ENCODE measurements at places on chromosomes 7 and 10.

DNA sequence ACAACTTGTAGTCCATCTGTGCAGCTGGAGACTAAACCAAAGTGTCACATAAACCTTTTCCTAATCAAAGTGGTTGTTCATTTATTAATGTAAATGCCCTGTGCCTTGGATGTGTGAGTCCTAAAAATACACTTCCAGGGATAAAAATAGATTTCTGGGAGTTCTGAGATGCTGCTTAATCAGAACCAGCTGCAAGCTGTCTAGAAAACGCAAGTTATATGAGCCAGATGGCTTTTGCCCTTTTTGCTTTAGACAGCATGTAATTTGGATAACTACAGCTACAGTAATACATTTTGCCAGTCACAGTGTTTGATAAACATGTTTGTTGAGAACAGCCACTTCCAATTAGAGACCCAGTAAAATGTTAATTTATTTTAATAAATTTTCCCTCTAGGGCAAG lies 185.1 kb upstream of the PRPS1L1 start:
- DNase-seq: no peak

GRCh38 chr10:22925088-22925487 lies 2.8 kb upstream of the ARMC3 start:
- DNase-seq: no peak

GRCh38 chr10:45136256-45136655 lies 135.5 kb downstream of the ZNF22 start:
- no peak for DNase-seq

DNA sequence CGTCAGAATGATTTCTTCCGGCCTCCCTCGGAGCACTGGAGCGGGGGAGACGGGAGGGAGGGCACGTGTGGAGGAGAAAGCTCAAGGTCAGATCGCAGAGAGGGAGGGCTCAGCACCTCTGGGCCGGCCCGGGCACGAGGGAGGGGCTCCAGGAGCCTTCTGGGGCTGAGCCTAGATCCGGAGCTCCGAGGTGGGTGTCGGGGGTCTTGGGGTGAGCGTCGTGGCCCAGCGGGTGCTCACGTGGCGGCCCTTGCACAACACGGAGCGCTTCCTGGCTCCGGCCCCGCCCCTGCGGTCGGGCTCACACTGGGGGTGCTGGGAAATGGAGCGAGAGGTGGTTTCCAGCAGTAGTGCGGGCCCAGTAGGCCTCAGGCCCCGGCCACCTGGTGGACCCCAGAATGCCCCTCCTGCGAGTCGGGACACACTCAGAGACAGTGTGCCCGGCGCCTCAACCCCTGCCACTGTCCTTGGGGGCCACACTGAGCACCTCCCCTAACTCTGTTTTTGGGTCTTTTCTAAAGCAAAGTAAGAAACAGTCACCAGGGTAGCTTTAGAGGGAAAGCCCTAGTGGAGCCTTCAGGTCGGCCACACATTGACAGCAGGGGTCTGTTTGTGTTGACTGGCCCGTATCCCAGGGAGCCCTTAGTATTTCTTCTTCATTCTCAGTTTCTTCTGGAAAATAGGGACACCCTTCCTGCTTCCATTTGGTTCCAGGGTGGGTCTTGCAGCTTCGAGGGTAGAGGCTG lies 798 bp downstream of the PPIF start:
- peak; percentile 86 for DNase-seq

DNA sequence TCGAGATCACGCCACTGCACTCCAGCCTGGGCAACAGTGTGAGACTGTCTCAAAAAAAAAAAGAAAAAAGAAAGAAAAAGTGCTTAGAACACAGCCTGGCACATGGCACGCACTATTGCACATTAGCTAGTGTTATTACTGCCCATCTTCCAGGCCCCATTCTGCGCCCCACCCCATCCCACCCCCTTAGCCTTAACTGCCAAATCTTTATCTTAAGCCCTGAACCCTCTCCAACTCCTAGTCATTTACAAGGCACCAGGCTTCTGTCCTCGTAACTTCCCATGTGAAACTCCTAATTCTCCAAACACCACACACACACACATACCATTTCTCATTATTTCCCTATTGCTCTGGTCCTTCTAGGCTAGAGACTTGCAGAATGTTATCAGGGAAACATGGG lies 4.8 kb downstream of the FRAT2 start:
- no peak for DNase-seq

- DNase-seq: no peak
These were observed 101.3 kb downstream of the GLI3 start for GRCh38 chr7:42135728-42136127.

DNA sequence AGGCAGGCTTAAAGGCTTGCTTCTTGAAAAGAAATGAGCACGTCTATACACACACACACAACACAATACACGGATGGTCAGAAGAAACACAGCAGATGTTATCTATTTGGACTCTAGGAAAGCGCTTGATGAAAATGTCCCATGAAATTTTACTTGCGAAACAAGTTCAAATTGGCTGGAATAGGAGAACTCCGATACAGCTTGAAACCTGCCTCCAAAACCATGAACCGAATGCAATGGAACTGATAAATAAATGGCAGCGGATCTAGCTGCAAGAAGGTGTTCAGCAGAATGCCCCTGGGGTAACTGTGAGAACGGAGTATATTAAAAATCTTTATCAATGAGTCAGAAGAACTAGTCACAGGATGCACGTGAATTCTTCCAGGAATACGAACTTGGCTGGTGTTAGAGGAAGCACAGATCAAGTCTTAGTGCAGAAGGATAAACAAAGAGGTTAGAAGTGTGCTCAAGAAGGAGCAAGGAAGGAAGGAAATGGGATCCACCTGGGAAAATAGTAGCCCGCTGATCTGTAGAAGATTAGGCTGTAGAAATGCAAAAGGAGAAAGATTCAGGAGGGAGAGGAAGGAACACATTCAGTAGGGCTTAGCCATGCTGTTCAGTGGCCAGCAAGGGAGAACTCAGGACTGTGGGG lies 142.0 kb upstream of the PRKCQ start:
- no peak for DNase-seq

DNA sequence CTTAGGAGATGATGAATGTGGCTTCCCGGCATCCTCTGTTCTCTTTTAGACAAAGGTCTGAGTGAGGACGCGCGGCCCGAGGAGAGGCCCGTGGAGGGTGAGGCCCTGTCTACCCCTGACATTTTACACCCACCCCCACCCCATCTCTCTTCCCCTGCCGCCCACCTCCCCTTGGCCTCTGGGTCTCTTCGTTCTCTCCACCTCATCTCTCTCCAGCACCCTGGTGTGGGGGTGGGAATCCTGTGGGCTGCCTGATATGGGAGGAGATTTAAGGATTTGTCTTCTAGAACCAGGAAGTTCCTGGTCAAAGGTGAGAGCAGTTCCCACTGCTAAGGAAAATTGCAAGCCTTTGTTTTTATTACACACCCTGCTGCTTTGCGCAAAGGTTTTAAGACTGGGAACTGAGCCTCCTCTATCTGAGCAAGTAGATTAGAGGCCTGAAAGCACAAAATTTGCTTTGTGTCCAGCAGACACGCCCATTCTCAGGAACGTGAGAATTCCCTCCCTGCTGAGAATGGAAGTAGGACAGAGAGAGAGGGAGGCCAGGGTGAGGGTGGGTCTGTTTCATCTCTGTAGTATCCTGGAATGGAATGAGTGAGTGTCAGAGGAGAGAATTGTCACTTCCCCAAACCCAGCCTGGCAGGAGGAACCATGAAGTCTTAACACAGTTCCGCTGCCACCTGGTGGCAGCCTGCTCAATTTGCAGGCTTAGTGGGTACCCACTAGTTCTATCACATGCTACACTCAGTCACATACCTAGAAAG lies 91.2 kb downstream of the GTF2IRD1 start:
- peak; percentile 20 for DNase-seq

- no peak for DNase-seq
These were observed 83.5 kb downstream of the BRAF start for GRCh38 chr7:140841166-140841715.

DNA sequence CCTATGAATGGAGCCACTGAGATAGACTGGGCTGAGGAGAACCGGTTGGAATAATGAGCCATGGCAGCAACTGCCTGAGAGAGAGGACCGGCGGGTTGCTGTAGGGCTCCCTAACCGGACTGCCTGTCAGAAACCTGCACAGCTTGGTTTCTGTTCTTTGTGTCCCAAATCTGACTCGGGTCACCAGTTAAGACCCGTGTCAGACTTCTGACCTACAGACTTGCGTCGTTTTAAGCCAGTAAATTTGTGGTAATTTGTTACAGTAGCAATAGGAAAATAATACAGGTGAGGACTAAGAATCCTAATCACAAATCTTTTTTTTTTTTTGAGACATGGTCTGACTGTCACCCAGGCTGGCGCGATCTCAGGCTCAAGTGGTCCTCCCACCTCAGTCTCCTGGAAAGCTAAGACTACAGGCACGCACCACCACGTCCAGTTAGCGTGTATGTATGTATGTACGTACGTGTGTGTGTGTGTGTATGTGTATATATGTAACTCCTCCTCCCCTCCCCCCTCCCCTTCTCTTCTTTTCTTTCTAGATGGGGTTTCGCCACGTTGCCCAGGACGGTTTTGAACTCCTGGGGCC lies 672 bp upstream of the DDX56 start:
- DNase-seq: no peak

DNA sequence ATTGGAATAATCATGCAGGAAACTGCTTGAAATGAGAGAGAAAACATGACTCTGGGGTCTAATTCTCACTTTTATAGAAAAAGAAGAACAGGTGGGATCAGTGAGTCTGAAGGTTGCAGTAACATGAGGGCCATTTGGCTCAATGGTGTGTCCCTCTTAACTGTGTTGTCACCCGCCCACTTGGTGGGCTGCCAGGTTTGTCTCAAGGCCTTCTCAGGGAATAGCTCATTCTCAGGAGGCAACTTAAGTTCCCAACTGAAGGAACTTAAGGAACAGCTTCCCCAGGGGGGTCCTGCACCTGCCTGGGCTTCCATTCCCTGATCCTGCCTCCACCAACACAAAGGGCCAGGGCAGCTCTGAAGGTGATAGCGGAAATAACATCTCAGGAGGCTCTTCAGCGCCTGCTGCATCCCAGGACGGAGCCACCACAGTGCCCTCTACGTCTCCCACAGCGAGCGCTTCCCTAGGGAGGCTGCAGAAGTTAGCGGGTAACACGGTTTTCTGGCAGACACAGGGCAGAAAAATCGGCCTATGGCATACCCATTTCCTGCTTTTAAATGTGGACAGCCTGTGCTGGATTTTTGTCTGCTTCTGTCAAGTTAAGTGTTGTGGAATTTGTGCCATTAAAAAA lies 88.8 kb downstream of the ZRANB1 start:
- no peak for DNase-seq

- DNase-seq: no peak
These were observed 15.5 kb upstream of the PHYH start for GRCh38 chr10:13315361-13315760.

DNA sequence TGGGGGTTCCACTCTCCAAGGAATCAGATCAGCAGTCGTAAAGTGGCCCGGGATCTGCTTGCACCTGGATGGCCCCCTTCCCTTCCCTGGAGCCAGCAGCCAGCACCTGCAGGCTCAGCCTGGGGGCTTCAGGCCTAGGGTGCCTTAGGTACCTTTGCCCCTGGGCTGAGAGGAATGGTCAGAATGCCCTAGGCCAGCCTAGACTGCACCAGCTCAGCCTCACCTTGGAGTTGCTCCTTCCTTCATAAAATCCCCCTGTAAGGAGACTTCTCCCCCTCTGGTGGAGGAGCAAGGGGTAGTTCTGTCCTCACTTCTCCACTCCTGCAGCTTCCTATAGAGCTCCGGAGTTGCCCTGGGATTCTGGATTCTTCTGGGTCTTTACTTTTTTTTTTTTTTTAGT lies 32.4 kb upstream of the LBX1 start:
- no peak for DNase-seq

Measured in CD4-positive, alpha-beta T cell treated with Interleukin-10 for 1 hour (primary cell).